ENCODE measurements at places on chromosomes 13 and 19. TPM values are rescaled to one million over a fixed set of nuclear protein-coding genes. Genes with fewer than 3 reads are reported as not detected.

- DNase-seq = no peak
These were observed 7.8 kb downstream of the PODNL1 start for GRCh38 chr19:13930402-13930801.

DNA sequence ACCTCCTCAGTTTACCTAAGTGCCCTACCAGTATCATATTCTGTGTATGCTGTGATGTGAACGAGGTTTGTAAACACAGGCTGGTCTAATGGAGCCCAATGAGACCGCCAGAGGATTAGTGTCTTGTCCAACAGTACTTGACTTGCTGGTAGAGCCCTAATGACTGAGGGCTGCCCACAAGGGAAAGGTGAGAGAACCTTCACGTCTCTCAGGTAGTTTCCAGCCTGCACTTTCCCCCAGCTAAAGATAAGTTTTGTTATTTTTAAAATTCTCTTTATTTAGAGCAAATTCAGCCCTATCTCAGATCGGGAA, 498 bp upstream of the RBM26 start:
- no peak for DNase-seq

DNA sequence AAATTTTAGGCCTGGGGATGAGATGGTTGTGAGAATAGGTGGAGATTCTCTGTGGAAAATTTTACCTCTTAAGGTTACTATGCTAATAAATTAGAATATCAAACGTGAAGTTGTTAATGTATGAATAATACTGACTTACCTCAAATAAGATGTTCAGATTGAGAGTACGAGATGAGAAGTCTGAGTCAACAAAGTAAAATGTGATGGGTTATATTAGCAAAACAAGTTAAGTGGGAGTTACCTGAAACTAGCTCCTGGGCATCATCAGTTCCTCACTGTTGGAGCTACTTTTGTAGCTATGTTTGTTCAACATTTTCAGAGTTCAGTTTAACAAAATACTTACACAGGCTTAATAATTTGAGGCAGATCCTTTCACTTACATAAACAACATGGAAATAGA, 108.6 kb downstream of the PIBF1 start:
- no peak for DNase-seq

DNA sequence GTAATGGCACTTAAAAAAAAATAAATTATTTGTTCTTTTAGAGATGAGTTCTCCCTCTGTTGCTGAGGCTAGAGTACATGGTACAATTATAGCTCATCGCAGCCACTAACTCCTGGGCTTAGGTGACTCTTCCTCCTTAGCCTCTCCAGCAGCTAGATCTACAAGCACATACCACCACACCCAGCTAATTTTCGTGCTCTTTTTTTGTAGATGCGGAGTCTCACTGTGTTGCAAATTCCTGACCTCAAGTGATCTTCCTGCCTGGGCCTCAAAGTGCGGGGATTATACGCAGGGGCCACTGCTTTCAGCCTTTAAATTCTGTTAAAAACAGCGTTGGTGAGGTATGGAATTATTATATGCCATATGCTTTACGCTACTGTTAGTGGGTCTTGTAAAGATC, 2034.0 kb downstream of the OLFM4 start:
- no peak for DNase-seq

DNA sequence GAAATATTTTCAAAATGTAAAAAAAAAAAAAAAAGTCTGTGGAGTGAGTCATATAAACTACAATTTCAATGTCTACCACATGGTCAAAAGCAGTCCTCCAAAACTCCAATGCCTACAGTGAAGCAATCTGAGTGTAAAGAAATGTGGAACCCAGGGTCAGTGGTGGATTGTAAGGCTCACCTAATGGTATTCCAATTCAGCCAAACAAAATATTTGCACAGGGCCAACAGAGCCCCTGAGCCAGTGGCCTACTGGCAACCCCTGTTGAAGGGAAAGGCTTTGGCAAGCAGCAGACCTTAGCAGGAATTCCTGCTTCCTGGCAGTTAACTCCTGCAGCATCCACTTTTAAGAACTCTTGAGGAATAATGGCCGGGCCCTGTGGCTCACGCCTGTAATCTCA, 3.4 kb downstream of the DNMT1 start:
- no peak for DNase-seq

- DNase-seq = no peak
These were observed 15.4 kb upstream of the RAB20 start for GRCh38 chr13:110576736-110577476.

The MRPL54 gene
- total RNA-seq = 41.7 TPM

The ADAMTSL5 gene
- total RNA-seq = not detected

The CGB3 gene
- total RNA-seq = not detected

The IGFL1 gene
- not detected for total RNA-seq

The DACT3 gene
- 7.4 TPM for total RNA-seq
